ENCODE measurements at places on chromosomes 7 and 10. TPM values are rescaled to one million over a fixed set of nuclear protein-coding genes. Genes with fewer than 3 reads are reported as not detected.

GRCh38 chr10:124798781-124799180 lies 2.8 kb upstream of the ABRAXAS2 start:
- DNase-seq: no peak

DNA sequence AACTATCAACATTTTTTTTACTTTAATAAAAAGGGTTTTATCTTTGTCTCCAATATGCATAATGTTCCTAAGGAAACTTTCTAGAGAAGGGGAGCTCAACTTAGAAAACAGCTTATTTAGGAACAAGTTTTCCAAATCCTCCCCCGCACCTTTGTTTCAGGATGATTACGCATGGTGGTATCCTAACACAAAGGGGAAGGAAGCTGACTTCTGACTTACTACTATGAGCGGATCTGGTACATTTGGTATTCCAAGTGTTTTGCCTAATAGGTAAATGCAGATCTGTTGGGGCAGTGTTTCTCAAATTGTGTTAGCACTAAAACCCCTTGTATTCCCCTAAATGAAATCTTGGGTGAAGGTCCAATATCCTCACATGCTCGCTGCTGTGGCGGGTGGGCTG lies 229.3 kb upstream of the KLF14 start:
- DNase-seq: no peak

- no peak for DNase-seq
Observed at GRCh38 chr7:95863-96260, 96.5 kb upstream of the FAM20C start.

DNA sequence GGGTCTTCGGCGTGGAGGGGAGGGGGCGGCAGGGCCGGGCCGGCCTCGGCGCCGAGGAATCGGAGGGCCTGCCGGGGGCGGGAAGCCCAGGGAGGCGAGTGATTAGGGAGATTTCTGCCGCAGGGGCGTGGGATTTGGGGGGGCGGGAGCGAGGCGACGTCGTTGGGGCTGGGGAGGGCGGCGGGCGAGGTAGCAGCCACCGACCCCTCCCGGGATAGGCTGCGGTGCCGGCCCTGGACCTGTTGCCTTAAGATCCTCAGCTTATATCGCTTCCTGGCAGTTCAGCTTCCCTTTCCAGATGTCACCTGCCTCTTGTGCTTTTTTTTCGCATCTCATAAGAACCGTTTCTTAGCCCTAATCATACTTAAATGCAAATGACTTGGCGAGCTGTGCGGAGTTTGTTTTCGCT lies 655 bp downstream of the LMTK2 start:
- peak; percentile 27 for DNase-seq

Gene AQP1
- total RNA-seq: 31.4 TPM

Gene CLDN4
- 0.08 TPM for total RNA-seq

Gene ANKRD30A
- total RNA-seq: not detected

Gene ZPBP
- total RNA-seq: not detected

DNA sequence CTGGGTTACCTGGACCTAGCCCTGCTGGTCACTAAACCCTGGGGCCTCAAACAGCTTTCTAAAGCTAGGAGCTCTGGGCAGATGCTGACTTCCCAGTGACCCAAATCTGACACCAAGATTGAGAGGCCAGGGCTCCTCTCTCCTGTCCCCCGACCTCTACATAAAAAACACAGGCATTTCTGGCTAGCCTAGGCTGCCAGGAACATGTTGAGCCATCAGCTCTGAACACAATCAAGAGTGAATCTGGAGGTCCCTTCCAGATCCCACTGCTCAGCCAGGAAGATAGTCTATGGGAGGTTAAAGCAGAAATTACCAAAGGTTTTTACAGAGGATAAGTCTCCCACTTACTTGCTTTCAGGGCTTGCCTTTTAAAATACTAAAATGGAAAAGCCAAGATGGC lies 22.1 kb upstream of the PDE1C start:
- DNase-seq: no peak

Gene PLAC9
- 4.7 TPM for total RNA-seq

Gene DBNL
- total RNA-seq: 51.9 TPM

DNA sequence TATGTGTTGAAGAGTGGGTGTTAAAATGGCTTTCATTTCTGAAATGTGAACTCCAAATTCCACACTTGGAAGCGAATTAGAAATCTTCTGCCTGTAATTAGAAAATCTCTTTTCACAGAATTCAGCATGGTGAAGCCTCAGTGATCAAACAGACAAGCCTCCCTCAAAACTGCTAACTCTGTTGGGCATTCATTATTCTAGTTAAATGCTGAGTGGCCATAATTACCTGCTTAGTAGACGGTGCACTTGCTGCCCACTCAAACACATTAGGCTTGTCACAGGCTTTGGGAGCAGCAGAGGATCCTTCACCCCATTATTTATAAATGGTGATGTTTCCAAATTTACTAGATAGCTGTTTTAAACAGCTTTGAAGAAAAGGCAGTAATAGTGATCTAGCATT lies 177.2 kb upstream of the PCLO start:
- no peak for DNase-seq

Gene GDF2
- total RNA-seq: not detected

Gene C10orf105
- total RNA-seq: not detected

Gene CADPS2
- total RNA-seq: not detected

Gene GCC1
- 14.5 TPM for total RNA-seq

GRCh38 chr10:130440971-130441370 lies 304.8 kb downstream of the GLRX3 start:
- DNase-seq: no peak

All from SJCRH30 (cell line).